ENCODE measurements at places on chromosomes 2 and 18. TPM values are rescaled to one million over a fixed set of nuclear protein-coding genes. Genes with fewer than 3 reads are reported as not detected.

The BCL11A gene
- total RNA-seq: 0.65 TPM

The TTR gene
- total RNA-seq: not detected

GRCh38 chr18:77250926-77251729, 1.5 kb downstream of the GALR1 start:
- no peak for DNase-seq

The COLEC12 gene
- total RNA-seq: 33.8 TPM

- DNase-seq: peak; percentile 23
Measured at GRCh38 chr18:12884406-12885323, 628 bp upstream of the PTPN2 start.

- DNase-seq: no peak
Measured at GRCh38 chr2:64982311-64982857, 6.8 kb upstream of the SLC1A4 start.

DNA sequence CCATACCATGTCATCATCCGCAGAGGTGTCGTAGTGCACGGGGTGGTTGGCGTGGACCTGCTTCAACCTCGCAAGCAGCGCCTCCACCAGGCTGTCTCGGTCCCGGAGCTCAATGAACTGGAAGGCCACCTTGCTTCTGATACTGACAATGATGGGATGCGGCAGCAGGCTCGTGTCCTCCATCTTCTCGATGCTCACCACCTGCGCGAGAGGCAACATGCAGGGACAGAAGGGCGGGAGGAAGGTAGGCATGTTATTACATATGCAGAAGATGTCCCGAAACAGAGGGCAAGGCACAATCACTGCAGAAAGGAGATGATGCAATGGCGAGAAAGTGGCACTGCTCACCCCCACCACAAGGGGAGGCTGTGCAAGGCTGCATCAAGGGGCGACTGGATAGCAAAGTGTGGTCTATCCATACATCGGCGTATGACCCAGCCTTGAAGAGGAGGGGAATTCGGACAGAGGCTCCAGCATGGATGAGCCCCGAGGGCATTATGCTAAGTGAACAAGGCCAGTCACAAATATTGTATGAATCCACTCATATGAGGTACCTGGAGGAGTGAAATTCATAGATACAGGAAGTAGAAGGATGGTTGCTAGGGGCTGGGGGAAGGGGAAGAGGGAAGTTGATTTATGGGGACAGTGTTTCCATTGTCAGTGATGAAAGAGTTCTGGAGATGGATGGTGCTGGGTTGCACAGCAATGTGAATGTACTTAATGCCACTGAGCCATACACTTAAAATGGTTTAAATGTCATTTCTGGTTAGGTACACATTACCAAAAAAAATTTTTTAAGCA, 36.6 kb downstream of the RPL31 start:
- peak; percentile 42 for DNase-seq

The POTEJ gene
- total RNA-seq: 0.60 TPM

GRCh38 chr2:40087434-40087833, 308.4 kb upstream of the THUMPD2 start:
- DNase-seq: no peak

GRCh38 chr2:67260343-67261277, 136.5 kb upstream of the ETAA1 start:
- peak; percentile 97 for DNase-seq

The FOXD4L1 gene
- under 0.01 TPM for total RNA-seq

The SMC6 gene
- total RNA-seq: 10.9 TPM

DNA sequence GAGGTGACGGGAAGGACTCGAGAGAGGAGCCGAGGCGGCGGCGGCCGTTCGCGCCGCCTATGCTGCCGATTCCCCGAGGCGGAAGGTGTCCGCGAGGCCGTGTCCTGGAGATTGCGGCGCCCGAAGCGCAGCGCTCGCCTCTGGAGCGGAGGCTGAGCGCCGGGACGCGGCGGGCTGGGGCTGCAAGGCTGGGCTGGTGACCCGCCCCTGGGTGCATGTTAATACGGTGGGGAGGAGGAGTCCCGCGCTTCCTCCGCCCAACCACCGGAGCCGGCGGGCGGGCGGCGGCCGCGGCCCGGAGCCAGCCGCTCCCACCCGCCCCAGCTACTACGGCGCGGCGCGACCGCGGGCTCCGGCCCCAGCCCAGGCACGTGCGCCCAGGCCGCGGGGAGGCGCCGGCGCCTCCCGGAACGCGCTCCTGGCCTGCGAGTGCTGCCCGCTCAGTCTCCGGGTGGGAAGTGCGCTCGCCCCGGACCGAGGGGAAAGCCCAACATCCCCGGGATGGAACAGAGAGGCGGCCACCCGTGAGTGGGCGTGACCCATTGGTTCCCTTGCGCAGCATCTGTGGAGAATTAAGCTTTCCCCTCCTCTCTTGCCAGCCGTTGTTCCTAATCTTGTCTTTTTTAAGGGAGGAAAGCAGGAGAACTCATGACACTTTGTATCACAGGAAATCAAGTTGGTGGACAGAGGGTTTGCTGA, at the start of gene DLGAP1:
Gene DLGAP1 (minus strand): TSS at position 195 of the 699 bp plus-strand sequence.
- peak; percentile 34 for DNase-seq

GRCh38 chr18:11146238-11146946, 3.0 kb downstream of the PIEZO2 start:
- DNase-seq: peak; percentile 48

The LIMS4 gene
- 47.8 TPM for total RNA-seq

The UGT1A8 gene
- not detected for total RNA-seq

The RUFY4 gene
- total RNA-seq: not detected

DNA sequence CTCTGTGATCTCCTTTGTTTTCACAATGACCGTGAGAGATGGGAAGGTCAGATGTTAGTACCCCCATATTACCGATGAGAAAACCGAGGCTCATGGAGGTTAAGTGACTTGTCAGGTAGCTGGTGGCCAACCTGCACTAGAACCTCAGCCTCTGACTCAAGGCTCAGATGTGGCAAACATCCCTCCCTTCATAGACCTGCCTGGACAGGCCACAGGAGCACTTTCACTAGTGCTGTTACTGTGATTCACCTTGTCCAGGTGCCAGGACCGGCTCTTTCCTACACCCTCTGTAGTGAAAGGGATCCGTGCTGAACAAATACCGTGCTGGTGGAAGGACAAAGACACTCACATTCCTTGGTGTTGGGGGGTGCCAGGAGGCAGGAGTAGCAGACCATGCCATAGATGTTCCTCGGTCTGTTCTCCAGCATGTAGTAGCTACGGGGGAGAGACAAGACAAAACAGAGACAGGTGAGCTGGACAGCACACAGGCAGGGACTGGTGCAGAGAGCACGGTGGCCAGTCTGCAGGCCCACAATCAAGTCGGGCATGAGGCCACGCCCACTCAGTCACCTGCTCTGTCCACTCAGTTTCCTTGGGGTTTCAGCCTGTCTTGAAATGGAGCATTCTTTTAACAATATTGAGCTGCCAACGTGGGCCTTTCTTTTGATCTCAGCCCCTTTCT, 65.9 kb downstream of the EDAR start:
- no peak for DNase-seq

GRCh38 chr2:103009871-103010270, 248.0 kb downstream of the TMEM182 start:
- no peak for DNase-seq

GRCh38 chr2:134178138-134178877, 75.6 kb upstream of the MGAT5 start:
- DNase-seq: no peak

DNA sequence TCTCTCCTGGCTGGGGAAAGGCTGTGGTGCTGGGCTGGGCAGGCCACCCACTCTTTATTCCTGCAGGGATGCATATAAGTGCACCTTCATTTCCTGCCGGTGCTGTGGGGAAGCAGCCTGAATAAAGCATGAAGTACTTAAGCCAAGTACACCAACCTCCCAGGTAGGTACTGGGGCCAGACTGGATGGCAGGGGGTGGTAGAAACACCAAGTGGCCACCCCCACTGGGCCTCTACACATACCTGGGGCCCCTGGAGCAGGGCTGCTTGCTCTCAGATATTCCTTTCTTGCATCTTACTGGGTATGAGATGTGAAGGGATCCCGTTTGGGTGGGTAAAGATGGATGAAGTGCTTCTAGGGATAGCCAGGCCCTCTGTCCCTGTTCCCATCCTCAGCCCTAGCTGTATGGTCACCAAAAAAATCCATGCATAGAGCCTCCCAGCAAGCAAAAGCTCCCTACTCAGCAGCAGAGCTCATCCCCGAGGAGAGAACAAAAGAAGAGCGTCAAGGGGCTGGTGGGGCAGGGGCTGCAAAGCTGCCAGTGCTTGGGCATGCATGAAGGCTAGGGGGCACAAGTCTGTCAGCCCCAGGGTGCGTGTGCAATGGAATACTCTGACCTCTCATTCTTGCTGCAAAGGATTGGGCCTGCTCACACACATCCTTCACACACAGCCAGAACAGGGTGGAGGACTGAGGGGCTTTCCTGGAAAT, 22.0 kb downstream of the CCT7 start:
- no peak for DNase-seq

The SNTG2 gene
- total RNA-seq: 0.79 TPM

GRCh38 chr2:20609349-20609994, 41.4 kb downstream of the HS1BP3 start:
- DNase-seq: peak; percentile 74

The CCDC68 gene
- 0.65 TPM for total RNA-seq

DNA sequence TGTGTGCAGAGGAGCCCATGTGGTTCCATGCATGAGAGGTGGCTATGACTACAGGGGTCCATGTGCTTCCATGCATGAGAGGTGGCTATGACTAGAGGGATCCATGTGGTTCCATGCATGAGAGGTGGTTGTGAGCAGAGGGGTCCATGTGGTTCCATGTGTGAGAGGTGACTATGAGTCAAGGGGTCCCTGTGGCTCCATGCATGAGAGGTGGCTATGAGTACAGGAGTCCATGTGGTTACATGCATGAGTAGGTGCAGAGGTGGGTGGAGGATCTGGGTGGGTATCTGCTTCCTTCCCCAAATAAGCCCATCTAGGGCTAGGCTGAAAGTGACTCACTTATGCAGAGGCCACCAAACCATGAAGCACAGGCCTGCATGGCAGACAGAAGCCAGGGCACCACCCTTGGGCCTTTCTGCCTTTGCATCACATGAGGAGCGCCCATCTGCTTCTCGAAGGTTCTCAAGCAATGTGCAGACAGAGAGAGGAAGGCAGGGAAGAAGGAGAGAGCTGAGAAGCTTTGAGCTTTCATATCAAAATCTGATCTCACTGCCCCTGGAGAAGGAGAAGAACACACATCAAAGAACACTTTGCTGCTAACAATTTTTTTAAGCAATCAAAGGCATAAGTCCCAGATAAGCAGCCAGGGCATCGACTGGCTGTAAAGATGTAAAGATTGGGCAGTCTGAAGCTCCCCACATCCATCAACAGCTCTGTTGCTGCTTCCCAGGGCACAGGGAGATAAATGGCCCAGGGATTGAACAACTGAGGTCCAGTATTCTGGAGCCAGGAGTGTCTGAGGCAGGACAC, 137.6 kb downstream of the TNS1 start:
- DNase-seq: no peak

DNA sequence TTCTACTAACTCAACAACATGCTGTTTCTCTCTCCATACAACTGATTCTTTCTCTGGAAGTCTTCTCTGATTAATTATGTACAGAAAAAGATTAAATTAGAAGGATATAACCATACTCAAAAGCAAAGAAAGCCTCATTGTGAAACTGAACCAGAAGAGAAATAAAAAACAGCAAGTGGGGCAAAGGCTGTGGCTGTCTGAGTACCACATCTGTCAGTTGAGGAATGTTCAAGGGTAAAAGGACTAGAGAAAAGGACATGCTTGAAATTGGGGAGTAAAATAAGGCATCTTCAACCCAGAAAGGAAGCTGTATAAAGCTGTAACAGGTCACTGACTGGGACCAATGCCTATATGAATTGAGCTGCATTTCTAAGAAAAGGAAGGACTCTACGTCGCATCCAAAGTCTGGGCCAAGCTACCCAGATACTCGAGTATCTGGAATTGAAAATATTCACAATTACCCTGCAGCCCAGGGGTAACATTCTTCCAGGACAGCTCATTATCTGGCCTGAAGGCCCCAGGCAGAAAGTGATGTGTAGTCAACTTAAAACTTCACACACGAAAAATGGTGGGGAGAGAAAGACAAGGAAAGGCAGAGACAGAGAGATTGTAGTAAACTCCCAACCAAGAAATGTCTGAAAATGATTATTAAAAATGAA, 356.0 kb upstream of the GALNT5 start:
- no peak for DNase-seq

- no peak for DNase-seq
Measured at GRCh38 chr2:134361648-134362047, 107.8 kb downstream of the MGAT5 start.

DNA sequence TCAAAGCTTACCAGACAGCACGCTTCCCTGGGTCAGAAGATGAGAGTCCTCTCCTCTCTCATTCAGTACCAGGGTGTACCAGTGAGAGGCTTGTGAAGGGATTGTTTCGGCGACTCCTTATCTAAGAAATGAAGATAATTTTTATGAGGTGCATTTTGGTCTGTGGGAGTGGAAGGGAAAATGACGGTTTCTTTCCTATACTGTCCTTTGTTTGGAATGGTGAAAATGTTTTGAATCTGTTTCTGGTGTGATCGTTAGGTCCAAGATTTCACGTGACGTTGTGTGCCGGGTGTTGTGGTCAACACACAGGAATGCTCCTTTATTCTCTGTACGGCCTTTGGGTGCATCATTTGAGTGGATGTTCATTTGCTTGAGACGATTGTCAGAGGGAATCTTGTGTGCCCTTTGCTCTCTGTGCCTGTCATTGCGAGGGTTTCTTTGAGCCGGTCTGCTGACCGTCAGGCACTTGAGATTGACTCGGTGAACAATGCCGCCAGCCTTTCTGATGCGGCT, 183.5 kb downstream of the AGAP1 start:
- DNase-seq: no peak

DNA sequence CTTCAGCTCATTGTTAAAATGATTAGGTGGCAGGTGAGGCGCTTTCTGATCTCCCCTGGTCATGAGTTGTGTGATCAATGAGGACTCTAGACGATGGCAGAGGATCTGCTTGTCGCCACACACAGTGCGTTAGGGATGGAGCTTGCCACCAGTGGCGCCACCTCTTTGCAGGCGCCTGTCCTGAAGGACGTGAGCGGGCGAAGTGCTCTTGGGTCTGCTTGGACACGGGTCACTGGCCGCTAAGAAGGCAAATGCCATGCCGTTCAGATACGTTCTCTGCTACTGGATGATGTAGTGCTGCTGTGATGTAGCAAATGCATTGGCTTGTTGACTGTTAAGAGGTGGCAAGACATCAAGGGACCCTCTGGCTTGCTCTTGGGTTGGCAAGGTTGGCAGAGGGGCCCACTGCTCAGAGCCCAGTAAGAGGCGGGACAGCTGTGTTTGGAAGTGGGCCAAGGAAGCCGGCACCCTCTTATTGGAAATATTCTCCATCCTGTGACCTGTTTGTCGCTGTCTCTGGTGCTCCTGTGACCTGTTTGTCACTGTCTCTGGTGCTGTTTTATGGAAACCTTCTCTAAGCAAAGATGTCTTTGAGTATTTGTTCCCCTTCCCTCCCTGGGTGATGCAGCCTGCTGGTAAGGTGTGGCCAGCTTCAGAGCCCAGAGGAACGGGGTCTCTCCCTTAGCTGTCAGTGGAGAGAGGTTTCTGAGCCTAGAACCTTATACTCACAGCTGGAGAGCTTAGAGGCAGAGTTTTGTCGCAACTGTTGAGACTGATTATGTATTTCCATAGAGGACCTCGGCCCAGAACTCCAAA, 14.6 kb downstream of the LDLRAD4 start:
- DNase-seq: no peak
